Cardiac septum (tissue), 1 donor: ENCODE measurements at places on chromosomes 6 and 20.

- DNase-seq: no peak
Observed at GRCh38 chr6:31659649-31660380, 763 bp downstream of the C6orf47 start.

DNA sequence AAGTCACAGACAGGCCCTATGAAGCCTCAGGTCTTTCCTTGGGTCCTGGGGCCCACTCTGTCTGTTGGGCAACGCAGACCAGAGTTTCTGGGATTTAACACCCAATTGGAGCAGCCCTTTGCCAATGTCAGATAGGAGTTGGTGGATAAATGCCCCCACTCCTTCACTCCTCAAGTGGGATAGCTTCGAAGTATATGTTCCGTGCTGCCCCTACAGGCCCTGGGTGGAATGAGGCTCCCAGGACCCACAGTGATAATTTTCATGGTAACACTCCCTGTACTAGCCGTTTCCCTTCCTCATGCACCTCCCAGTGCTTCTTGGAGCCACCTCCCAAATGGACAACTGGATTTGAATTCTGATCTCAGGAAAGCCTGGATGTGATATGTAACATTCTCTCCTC lies 145.4 kb downstream of the FOXA2 start:
- DNase-seq: no peak

GRCh38 chr6:133568970-133569889 lies 319.7 kb upstream of the TCF21 start:
- no peak for DNase-seq

GRCh38 chr20:64278317-64278681 lies 22.8 kb downstream of the PCMTD2 start:
- no peak for DNase-seq

DNA sequence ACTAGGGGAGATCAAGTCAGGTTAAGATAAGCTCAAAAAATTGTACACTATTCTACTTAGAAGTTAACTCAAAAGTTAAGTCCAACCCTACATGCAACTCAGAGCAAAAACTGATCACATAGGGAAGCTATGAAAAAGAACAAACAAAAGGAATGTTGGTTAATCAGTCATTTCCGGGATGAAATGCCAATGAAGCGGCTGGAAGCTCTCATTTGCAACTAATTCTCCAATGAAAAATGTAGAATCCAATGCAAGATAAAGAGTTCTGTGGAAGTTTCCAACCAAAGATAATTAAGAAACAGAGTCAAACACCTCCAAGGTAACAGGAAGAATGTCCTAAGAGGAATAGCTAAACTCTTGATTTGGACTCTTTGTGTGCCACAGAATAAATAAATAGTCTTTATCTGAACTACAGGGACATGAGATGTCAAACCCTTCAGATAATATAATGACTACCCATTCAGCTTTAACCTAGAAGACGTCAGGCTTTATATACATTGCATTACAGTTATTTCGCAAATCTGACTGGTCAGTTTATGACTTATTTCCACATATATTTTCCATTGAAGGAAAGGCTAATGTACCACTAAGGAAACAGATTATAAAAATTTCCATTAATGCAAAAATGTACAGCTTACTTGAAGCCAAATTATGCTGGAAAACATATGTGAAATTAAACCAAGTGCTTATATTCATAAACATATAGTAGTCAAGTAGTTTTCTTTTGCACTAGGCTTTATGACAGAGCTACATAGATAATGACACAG lies 48.0 kb upstream of the DST start:
- no peak for DNase-seq

DNA sequence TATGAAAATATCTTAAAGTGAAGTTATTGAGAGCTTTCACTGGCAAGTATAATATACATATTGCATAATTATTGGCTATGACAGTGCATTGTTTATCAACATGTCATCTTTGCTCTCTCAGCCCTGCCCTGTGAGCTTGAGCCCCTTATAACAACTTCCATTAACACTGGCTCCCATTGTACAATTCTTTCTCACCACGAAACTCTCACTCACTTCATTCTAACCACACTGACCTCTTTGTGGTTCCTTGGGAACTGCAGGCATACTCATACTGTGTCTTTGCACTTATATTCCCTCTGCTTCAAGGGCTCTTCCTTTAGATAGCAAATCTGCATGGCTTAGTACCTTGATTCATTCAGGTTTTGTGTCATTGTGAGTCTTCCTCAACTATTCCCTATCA lies 411.8 kb downstream of the CDKAL1 start:
- no peak for DNase-seq

DNA sequence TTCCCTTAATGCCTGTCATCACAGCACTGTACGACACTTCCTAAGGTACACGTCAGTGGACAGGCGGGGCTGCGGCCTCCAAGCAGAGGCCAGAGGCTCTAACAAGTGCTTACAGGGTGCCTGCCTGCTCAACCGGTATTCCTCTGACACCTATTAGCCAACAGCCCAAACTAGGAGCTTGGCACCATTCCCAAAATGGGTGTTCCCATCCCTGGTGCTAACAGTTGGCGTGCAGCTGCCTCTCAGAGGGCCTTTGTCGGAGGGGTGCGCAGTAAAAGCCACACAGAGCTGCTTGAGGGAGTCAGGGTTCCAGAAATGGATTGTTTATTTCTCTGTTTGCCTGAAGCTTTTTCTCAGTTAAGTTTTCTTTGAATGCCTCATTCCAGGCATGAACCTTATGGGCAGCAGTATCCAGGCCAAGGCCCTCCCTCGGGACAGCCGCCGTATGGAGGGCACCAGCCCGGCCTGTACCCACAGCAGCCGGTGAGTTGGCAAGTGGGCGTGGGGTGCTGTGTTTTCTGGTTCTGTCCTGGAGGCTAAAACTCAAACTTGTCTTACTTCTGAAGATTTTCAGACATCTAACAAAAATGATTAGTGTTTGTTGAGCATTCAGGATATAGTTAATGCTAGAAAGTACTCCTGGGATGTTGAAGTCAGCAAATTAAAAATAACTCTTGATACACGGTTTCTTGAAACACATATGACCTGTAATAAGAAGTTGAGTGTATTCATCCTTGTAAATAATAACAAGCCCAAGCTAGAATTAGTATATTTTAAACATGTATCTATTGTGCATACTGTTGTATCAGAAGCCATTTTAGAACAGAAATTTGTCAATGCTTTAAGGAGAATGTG lies 124.7 kb downstream of the TMEM242 start:
- DNase-seq: no peak

GRCh38 chr6:108874470-108875160 lies 26.4 kb downstream of the ARMC2 start:
- no peak for DNase-seq

- no peak for DNase-seq
Observed at GRCh38 chr6:89727501-89727900, 89.0 kb upstream of the LYRM2 start.

DNA sequence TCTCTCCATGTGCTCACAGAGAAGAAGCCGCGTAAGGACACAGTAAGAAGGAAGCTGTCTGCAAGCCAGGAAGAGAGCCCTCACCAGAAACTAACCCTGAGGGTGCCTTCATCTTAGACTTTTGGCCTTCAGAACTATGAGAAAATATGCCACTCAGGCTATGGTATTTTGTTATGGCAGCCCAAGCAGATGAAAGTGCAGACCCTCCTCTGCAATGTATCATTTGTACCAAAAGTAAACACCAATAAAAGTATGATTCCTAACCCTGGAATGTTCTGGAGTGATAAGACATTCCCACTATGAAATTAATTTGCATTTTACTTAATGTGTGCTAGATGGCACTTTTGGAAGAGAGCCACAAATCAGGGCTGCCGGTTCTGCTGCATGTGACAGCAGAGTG lies 594.3 kb downstream of the UTRN start:
- DNase-seq: no peak

DNA sequence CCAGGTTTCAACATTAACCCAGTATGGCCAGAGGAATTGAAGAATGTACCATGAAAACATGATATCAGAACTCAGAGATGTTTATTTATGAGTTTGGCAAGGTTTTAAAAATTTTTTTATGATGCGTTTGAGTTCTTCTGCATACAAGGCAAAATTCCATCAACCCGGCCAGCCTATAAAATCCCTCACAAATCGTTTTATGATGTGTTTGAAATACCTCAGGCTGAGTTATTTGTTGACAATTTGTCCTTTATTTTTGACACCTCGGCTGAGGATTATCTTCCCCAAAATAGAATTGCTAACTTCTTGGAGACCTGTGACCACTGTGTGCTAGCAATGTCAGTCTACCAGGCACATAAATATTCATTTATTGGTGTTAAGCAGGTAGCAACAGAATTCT lies 91.9 kb upstream of the SLC24A3 start:
- DNase-seq: no peak

DNA sequence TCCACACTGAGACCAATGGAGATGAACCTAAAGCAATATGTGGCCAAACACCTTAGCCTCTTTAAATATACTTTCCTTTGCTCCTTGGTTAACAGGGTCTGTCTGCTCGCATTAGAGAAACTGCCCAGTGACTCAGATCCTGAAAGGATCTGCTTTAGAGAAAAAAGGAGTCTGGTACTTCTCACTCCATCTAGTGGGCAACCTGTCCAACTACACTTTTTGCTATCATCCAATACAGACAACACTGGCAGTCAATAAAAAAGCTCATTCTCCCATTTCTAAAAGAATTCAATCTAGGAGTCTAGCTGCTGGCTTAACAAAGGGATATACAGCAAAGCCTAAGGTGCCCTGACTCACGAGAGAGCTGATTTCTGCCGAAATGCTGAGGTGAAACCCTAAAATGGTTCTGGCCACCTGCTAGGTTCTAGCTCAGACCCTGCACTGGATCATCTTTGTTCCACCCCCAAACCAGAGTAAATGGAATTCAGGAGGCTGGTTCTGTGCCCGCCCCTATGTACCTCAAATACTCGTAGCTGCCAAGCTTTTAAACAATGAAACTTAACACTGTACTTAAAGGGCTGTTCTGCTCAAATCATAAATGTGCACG lies 11.5 kb downstream of the GNL1 start:
- DNase-seq: no peak

DNA sequence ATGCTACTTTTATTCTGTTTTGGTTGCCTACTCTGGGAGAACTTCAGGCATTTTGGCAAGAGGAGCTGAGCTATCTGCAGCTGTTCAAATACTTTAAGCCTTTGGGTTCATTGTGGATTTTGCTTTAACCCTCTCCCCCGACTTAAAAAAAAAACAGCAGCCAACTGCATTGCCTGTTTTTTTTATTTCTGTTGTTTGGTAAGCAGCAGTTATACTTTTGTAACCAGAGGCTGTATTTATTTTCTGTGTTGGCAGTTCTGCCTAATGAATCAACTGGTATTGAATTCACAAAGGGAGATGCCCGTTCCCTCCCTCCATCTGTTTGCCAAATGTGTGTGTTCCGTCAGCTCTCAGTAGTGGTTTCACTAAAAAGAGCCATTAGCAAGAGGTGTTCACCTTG lies 484.0 kb downstream of the UTRN start:
- DNase-seq: no peak

DNA sequence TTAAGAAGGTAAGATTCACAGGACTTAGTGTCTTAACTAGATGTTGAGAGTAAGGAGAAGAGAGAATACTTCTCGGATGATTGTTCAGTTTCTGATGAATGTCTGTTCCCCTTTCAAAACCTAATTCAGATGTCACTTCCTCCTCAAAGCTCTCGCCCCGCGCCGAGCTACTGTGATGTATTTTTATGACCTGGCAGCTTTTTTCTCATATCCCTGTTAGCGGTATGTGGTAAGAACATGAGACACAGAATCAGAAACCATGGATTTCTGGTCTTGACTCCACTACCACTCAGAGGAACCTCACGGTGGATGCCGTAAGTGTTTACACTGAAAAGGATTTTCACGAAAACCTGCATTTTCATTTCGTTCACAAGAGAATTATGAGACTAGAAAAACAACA lies 48.4 kb downstream of the CEP43 start:
- DNase-seq: peak; percentile 83

DNA sequence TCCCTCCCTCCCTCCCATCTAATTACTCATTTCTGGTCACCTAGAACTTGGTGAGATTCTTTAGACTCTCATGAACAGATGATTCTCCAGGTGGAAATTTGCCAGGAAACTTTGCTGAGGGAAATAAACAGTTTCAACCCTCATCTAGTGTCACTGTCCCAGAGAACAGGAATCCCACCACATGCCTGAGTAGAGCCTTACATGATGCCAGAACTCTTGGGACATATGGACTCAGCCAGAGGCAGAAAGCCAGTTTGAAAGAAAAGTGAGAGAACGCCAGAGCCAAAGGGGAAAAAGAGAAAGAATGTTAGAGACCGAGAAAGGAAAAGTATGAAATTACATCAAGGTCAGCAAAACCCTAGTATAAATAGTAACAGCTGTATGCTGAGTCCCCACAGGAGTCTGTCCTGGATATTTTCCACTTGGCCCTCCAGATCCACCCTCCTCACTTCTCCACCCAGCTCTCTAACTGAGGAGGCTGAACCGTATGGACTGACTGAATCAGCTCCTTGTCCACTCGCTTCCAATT lies 127.5 kb upstream of the COL21A1 start:
- no peak for DNase-seq

GRCh38 chr6:148965287-148965686 lies 218.5 kb downstream of the UST start:
- no peak for DNase-seq

DNA sequence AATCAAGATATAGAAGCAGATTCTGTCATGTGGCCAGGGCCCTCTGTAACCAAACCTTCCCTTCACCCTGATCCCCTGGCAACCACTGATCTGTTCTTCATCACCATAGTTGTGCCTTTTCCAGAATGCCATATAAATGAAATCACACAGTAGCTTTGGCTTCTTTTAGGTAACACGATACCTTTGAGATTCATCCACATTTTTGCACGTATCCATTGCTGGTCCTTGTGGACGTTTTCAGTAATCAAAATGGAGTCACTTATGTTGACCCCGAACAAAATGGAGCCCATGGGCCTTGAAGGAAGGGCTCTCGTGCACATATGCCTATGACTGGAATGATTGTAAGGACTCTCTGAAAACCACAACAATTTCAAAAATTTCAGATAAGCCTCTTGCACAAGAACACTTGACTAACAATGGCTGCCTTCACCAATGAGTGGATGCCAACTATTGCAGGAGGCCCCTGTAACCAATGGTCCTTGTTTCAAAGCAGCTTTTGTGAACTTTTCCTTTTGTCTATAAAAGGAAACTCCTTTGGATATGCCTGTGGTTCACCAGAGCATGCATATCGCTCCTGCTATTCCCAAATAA lies 84.3 kb upstream of the RALY start:
- no peak for DNase-seq

- no peak for DNase-seq
Observed at GRCh38 chr6:47256361-47256760, 53.3 kb downstream of the TNFRSF21 start.

DNA sequence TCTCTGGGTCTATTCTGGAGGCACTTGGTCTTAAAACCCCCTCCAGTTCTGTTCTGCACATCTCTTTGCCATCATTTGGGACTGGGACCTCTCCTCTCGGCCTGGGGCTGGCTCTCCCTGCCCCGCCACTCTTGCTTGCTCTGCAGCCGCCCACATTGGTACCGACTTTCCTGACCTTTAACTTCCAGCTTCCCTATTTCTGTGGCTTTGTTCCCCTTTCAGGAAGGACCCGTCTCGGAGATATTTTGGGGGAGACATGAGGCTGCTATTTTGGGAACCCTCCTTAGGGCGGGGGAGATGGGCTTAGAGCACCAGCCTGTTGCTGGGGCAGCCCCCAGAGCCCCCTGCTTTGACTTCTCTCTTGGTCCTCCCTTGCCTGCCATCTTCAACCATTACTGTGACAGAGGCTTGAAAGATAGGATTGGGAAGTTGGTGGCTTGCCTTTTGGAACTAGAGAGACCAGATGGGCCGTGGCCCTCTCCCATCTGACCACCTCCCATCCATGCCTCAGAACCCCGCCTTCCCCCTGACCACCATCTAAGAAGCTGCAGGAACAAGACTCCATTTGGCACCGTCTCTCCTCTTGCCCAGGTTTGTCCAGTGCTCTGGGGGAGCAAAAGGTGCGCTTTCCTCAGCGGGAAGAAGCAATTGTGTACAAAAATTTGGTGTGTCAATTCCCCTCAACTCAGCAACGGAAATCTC lies 914 bp downstream of the TREM2 start:
- DNase-seq: no peak
